Sciatic nerve (tissue), 2 donors: ENCODE measurements at places on chromosomes 11 and 22.
A peak's percentile ranks its signal among the peaks of the same experiment; 100 is the strongest.

DNA sequence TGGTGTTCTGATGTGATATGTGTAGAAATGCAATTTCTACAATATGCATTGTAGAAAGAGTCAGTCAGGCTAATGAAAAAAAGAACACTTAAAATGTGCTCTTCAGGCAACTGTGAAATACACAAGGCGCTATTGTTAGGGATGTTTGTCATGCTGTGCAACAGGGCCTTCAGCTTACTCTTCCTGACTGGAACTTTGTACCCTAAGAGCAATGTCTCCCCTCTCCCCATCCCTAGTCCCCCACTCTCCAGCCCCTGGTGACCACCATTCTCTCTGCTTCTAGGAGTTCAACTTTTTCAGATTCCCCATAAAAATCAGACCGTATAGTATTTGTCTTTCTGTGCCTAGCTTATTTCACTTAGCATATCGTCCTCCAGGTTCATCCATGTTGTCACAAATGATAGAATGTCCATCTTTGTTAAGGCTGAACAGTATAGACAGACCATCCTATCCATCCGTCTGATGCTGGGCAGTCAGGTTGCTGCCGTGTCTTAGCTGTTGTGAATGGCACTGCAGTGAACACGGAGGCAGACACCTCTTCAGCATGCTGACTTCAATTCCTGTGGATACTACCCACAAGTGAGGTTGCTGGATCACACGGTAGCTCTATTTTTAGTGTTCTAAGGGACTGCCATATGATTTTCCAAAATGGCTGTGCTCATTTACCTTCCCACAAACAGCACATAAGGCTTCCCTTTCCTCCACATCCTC, 10.7 kb downstream of the NDUFV1 start:
- no peak for DNase-seq

DNA sequence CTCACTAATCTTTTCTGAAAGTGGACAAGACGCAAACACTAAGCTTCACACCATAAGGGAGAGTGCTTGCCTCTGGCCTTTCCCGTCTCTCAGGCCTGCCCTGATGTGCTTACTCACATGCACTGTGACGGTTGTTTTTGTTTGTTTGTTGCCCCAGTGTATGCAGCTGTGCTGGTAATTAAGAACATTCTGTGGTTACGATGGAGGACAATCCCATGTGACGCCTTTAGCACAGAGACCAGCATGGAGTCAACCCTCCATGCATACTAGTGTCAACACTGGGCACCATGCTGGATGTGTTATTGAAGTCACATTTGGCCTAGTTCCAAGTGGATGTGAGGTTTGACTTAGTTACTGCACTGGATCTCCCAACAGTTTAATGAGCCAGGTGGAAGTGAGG, 27.8 kb upstream of the CDON start:
- DNase-seq: no peak

DNA sequence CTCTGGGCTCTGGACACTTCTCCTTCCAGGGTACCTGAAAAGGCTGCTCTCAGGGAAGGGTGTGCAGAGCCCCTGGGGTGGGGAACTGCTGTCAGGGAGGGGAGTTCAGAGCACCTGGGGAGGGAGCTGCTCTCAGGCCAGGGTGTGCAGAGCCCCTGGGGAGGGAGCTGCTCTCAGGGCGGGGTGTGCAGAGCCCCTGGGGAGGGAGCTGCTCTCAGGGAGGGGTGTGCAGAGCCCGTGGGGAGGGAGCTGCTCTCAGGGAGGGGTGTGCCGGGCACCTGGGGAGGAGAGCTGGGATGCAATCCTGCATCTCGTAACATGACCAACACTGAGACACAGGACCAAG, 764.2 kb downstream of the BRD1 start:
- DNase-seq: no peak

DNA sequence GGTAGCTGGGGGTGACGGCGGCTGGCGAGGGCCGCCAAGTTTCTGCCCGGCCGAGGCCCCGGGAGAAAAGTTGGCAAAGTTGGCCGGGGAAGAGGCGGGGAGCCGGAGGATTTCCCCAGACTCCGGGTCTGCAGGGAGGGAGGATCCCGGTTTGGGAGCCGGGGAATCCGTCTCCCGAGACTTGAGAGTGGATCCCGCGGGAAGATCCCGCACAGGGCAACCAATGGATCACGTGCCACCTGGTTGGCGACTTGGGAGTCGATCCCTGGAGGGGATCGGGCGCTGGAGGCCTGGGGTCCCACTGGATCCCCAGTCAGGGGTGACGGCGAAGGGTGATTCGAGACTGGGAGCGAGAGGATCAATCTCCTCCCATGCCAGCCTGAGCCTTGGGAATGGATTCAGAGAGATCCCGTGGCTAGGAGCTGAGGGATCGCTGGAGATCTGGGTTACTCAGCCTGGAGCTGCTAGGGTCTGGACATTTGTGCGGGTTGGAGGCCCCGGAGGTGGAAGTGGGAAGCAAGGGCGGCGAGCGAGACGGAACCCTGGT, 394 bp downstream of the KIAA1671 start:
- DNase-seq: peak; percentile 73

DNA sequence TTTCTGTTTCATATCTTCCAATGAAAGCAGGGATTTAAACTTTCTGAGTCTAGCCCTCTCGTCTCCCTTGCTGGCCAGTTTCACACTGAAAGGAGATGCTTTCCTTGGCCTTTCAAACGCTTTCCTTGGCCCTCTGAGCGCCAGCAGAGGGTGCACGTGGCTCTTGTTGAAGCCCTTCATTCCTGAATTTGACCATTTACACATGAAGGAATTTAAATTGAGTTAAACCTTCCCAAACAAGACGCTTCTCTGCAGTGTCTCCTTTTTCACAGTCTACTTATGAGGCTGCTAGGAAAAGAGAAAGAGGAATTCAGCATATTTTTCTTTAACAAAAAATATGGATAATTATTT, 21.6 kb downstream of the NNMT start:
- no peak for DNase-seq

GRCh38 chr11:84243629-84244263, 957.6 kb upstream of the CCDC90B start:
- no peak for DNase-seq

DNA sequence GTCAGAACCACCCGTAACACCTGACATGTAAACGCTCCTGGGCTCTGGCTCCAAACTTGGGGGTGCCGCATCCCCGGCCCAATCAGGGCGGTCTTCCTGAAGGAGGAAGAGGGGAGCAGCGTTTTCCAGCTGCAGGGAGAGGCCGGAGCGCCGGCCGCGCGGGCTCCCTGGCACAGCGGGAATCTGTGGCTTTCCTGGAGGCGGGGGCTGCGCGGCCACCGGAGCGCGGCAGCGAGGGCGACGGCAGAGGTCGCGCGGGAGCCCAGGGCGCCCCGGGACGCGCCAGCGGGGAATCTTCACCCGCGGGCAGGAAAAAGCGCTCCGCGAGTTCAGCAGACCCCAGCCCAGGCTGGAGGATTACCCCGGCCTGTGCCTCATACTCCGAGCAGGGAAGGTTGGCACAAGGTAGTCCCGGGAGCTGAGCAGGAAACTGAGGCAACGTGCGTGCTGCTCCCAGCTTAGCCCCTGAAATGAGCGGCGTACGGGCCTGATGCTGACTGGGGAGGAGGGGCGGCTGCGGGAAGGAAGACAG, 600 bp upstream of the ESAM start:
- no peak for DNase-seq

GRCh38 chr11:3215346-3216026, 3.1 kb downstream of the MRGPRG start:
- DNase-seq: peak; percentile 49

- peak; percentile 96 for DNase-seq
Measured at GRCh38 chr11:47355283-47356128, 3.0 kb upstream of the MYBPC3 start.

DNA sequence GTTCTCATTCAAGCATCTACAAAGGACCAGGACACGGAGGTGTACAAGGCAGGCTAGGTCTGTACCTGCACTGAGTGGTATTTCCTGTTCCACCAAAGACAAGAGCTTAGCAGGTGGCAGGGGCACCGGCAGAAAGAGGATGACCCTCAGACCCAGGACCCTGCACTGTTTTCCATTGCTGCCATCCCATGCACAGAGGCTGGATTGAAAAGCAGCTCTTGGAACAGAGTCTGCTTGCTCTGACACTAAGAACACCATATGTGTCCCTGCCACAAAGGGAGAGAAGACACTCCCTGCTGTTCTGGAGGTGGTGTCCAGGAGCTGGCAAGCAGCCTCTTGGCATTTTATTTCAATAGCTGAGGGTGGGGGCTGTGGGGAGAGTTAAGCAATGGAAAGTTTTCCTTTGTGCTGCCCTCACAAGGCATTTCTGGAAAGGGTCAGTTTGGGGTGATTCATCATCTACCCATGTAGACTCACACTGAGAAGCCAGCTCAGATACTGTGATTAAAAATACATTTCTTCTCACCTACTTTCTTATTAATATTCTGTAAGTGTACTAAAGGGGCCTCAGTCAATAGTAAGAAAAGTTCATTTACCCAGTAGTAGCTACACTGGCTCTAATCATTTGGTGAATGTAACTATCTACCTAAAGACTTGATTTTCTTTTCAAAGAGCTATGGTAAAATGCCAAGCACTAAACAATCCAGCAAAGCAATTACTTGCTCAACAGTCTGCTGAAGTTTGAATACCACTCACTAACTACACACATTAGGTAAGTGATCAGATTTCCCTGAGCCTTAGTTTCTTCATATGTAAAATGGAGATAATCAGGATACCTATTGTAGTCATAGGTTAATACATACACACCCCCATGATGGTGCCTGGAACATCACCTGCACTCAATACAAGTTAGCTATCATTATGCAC, 55.2 kb downstream of the SLC1A2 start:
- DNase-seq: peak; percentile 74

DNA sequence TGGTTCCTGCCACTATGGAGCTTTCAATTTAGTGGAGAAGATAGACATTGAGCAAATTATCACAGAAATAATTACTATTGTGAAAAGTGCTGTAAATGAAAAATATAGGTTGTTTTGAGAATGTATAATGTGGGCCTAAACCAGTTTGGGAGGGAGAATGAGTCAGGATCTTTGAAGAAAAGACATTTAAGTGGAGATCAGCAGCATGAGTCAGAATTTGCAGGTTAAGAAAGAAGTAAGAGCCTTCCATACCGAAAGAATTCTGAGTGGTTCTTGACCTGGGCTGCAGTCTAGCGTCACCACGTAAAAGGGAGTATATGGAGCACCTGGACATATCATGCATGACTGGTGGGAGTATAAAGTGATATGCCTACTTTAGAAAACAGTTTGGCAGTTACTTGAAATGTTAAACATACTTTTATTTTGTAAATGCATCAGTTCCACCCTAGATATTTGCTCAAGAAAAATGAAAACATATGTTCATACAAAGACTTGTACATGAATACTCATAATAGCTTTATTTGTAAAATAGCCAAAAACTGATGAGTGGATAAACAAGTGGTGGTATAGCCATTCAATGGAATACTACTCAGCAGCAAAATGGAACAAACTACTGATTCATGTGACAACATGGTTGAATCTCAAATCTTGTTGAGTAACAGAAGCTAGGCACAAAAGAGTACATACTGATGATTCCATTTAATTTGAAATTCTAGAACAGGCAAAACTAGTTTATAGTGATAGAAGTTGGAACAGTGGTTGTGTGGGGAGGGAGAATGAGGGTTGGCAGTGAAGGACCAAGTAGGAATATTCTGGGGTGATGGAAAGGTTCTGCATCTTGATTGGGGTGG, 99.2 kb downstream of the STIM1 start:
- DNase-seq: no peak

DNA sequence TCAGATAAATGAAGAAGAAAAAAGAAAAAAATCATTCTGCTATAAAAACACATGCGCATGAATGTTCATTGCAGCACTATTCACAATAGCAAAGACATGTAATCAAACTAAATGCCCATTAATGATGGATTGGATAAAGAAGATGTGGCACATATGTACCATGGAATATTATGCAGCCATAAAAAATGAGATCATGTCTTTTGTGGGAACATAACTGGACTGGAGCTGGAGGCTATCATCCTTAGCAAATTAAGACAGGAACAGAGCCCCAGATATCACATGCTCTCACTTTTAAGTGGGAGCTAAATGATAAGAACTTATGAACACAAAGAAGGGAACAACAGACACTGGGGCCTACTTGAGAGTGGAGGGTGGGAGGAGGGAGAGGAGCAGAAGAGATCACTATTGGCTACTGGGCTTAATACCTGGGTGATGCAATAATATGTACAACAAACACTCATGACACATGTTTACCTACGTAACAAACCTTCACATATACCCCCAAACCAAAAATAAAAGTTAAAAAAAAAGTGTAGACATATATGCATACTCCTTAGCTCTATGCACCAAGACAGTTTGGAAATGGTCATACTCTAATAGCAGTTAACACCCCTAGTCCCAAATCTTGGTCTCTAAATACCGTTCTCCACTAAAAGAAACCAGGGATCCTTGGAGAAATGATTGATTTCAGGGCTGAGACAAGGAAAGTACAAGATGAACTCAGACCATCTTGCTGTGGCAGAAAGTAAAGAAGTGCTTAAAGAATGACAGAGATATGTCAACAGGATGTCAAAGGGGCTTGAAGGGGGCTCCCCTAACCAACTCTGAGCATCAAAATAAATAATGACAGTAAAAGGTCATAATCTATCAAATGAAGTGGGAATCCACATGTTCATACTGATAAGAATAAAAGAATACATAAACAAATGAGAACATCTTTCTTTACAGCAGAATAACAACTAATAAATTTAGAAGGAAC, 17.1 kb upstream of the DDX6 start:
- DNase-seq: no peak

GRCh38 chr22:44605486-44605885, 96.5 kb upstream of the PRR5 start:
- DNase-seq: no peak

DNA sequence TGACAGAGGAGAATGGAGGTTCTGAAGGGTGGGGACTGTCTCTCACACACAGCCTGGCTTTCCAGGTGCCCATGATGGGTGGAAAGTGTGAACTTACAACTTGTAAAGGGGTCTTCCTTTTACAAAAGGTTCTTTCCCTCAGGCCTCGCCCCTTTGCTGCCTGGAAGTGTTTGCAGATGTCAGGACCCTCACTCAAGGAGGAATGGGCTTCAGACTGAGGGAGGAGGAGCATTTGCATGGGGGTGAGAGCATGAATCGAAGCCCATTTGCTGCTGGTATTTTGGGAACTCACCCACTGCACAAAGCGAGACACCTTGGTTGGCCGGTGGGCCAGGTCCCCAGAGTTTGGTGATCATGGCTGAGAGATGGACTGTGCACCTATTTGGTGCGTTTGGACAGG, 25.1 kb downstream of the MPPED1 start:
- no peak for DNase-seq

DNA sequence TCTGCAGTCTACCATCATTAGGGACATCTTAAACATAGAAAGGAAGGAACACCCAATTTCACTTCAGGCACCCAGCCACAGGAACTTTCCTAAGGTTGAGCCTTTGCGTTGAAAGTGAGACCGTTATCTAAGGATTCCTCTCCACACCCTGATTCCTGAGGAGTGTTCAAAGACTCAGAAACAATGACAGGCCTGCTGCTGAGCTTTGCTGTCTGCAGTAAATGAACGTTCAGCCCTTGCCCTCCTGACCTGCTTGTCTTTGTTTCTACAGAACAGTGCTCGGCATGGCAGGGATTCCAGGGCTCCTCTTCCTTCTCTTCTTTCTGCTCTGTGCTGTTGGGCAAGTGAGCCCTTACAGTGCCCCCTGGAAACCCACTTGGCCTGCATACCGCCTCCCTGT, 7.0 kb downstream of the PRSS23 start:
- DNase-seq: no peak
